ENCODE measurements at places on chromosomes 2 and 18. TPM values are rescaled to one million over a fixed set of nuclear protein-coding genes. Genes with fewer than 3 reads are reported as not detected.

DNA sequence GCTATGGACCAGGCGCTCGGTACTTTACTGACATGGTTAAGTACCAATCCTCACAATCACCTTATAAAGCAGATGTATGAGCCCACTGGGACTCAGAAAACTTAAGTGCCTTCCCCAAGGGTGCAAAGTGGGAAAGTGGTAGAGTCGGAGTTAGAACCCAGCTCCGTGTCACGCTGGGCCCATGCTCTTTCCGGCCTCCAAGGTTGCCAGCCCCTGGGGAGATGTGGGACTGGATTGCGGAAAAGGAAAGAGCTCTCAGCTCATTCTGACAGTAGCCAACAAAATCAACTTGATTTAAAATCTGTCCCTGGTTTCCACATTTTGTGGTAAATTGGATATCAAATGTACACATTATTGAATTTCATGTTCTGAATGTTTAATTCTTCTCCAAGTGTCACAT lies 403.8 kb downstream of the DCDC2C start:
- DNase-seq: no peak

FBXO36 gene
- total RNA-seq: 0.83 TPM

DNA sequence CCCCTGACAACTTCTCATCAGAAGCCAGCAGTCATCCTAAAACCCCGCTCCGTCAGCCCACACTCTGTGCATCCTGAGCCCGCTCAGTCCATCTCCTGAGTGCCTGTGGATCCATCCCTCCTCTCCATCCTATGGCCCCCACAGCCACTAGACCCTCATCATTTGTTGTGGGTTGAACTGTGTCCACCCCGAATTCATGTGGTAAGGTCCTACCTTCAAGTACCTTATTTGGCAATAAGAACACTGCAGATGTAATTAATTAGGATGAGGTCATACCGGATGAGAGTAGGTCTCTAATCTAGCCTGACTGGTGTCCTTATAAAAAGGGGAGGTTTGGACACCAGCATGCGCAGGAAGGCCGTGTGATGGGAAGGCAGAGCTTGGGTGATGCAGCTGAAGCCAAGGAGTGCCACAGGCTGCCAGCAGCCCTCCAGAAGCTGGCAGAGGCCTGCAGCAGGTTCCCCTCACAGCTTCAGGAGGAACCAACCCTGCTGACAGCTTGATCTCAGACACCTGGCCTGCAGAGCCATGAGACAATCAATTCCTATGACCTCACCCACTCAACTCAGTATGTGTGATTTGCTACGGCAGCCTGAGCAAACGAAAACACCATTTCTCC lies 192.4 kb downstream of the ZBTB7C start:
- no peak for DNase-seq

TTC39C gene
- total RNA-seq: 226 TPM

DNA sequence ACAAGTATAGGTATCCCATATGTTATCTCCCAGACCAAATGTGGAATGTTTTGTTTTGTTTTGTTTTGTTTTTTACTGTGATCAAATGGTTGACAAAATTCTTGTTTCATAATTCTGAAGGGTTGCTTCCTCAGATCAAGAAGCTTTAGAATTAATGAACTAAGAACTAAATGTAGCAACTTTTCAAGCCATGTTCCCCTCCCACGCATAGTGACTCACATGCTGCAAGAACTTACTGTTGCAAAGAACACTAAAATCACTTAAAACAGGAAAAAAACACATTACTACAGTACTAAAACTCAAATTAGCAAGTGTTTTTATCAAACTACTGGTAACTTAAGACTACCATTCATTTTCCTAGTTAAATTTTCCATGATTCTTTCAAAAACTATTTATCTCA lies 30.6 kb downstream of the HNRNPLL start:
- no peak for DNase-seq

- DNase-seq: no peak
These were observed 125.6 kb upstream of the CAPN13 start for GRCh38 chr2:30932870-30933269.

- no peak for DNase-seq
These were observed 33.1 kb downstream of the MBD2 start for GRCh38 chr18:54191352-54191751.

GRCh38 chr2:198587240-198587639 lies 782.8 kb downstream of the PLCL1 start:
- DNase-seq: no peak

ZC3H6 gene
- total RNA-seq: 19.6 TPM

- no peak for DNase-seq
These were observed 1591.5 kb downstream of the LRP1B start for GRCh38 chr2:140539242-140539875.

DNA sequence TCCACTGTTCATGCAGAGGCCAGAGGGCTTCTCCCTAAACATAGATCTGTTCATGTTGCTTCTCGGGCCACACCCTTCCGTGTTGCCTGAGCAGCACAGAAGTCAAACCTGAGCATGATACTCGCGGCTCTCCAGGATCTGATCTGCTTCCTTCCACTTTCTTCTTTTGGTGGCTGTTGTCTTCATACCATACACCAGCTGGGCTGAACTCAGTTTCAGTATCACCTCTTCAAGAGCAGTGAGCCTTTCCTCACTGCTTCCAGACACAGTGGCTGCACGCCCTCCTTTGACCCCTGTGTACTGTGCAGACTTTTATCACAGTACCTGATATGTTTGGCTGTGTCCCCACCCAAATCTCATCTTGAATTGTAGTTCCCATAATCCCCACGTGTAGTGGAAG lies 348.9 kb downstream of the NBAS start:
- no peak for DNase-seq

DNA sequence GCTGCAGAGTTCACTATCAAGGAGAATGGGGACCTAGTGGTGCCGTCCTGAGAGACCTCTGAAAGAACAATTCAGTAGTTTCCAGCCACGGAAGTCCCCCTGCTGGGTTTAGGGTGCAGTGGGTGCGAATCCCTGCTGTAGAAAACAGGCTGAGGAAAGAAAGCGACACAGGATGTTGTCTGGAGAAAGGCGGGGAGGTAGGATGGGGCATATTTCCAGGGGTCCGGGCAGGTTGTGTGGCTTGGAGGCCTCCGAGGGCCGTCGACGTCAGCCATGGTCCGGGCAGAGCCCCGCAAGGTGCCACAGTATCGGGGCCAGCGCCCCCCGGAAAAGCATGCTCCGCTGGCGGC lies 807 bp upstream of the CREB1 start:
- peak; percentile 53 for DNase-seq

MBP gene
- 127 TPM for total RNA-seq

DNA sequence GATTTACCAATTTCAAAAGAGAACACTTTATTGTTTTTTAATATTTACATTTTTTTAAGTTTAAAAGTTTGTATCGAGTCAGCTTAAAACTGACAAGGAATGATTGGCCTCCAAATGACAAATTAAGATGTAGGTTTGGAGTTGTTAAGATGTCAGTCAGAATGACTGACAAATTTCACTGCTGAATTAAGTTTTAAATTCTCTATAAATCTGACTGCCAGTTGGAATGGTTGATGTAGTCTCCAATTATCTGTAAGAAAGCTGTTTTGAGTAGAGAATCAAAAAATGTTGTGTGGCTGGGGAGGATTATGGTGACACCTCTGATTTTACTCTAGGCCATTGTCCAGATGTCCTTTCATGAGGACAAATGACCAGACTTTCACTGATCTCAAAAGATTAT lies 165.3 kb upstream of the CDH20 start:
- DNase-seq: no peak

Measured in T-helper 17 cell (primary cell).